T-helper 17 cell (primary cell): ENCODE measurements at places on chromosomes 3 and 15.

DNA sequence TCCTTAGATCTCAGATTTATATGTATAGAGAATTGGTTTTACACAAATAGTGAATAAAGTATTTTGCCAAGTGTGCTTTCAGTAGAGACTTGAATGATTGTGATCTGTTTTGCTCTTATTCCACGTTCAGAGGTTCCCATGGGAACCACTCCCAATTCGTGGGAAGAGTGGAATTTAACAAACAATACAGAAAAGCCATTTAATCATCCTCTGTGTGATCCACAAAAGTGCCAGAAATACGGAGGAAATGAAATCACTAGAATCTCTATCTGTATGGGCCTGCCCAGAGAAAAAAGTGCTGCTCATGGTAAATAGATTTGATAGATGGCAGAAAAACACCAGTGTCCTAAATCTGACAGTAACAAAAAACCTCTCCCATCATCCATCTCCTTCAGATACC, 56.0 kb downstream of the CNTN4 start:
- no peak for DNase-seq

DNA sequence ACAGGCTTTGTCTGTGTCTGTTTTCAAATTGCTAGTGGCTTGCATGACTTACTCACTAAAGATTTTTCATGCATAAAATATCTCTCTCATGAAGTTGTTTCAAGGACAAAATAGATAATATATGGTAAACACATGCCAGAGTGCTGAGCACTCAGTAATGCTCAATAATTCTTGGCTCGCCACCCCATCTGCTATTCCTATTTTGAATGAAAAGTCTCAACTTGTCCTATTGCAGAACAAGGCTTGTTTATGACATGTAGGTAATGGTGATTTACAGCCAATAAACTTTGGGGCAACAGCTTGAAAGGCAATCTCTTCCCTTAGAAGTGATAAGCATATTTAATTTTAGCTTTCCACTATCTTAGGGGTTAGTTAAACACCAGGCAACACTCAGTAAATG, 789.0 kb upstream of the ROBO1 start:
- no peak for DNase-seq

GRCh38 chr3:127490271-127491023, 100.1 kb downstream of the TPRA1 start:
- no peak for DNase-seq

DNA sequence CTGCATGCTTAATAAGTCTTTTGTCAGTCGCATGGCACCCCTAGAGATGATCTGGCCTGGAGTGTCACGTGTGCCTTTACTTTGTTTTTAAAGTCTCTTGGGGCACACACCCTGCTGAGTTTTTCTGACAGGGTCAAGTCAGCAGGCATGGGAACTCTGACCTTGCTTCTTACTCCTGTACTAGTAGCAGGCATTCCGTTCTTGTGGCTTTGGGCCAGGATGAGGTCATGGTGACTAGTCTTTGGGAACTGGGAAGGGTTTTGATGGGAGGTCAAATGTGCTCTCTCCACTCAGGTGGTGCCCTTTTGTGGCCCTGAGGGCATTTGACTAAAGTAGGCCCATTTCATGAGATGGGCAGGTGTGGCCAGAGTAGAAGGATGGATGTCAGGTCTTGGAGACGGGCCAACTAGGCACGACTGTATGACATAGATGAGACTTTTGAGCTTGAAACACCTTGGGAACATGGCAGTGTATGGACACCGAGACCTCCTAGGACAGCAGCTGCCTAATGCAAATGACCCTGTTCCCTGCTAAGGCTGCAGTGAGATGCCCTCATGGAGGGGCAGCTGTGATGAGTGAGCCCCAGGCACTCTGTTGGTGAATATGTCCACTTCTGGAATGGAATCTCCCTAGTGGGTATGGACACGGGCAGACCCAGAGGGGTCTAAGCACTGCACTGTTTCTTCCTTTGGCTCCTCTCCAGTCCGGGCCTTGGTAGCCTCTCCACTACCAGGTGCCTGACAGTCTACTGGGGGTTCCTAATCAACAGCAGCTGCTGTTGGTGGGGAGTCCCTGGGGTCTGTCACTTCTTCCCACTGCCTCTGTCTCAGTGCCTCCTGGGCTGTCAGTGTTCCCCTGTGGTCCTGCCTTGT, 16.4 kb downstream of the SRPRB start:
- DNase-seq = no peak

DNA sequence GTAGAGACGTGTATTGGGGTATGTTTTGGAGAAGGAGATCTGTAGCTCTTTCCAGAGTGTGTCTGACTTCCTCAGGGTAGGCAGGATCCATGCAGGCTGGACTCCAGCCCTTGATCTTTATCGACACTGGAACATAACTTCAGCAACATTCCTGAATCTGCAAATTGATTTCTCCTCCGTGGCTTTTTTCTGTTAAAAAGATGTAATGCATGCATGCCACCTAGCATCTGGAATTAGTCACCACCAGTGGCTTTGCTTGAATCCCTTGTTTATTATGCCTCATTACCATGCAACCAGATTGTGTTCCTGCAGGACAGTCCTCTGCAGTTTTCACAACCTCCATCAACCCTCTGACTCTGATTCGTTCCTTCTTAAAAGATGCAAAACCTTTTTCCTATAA, 86.1 kb downstream of the CCNL1 start:
- DNase-seq = no peak

- DNase-seq = no peak
These were observed 140.8 kb downstream of the TP63 start for GRCh38 chr3:189771842-189772450.

DNA sequence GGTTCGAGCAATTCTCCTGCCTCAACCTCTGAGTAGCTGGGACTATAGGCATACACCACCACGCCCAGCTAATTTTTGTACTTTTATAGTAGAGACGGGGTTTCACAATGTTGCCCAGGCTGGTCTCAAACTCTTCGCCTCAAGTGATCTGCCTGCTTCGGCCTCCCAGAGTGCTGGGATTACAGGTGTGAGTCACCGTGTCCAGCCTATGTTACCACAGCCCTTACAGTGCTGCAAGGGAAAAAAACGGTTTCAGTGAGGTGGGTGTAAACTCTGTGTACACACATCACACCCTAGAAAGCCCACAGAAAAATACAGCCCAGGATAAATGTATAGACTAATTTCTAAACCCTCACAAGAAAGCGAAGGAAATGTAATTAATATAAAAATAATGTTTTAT, 103.5 kb upstream of the AKAP13 start:
- DNase-seq = no peak

DNA sequence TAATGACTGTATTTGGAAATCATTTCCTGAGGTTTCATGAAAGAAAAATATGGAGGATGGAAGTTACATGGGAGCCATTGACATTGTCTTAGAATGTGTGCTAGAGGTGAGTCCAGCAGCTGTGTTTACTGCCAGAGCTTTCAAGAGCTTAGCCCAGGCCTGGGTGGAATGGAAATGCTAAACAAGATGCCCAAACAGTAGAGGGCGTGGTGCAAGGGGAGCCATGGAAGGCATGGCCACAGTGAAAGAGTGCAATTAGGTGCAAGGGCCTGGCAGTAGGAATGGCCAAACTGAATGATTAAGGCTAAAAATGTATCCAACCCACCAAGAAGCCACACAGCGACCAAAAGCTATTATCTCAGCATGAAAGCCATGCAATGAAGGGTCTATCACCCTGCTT, 257.7 kb upstream of the NR2F2 start:
- DNase-seq = no peak

- DNase-seq = no peak
These were observed 109.2 kb downstream of the LRRK1 start for GRCh38 chr15:101028321-101028720.

DNA sequence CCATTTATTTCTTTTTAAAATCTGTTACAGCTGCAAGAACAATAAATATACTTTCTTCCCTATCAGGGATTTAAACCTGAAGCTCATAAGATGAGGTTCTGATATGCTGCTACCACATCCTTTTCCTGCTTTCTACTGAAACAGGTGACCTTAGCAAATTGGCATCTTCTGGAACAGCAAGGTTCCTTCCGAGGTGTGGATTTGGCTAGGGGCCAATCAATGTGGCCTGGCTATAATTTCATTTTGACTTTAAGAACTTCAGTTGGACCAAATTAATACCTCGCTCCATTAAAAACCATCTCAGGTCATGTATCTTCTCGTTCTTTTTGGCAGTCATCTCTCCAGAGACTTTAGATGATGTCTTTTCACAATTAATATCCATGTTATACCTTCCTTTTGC, 53.4 kb upstream of the C3orf80 start:
- no peak for DNase-seq

GRCh38 chr3:183435661-183436060, 7.2 kb upstream of the MCF2L2 start:
- DNase-seq = no peak

DNA sequence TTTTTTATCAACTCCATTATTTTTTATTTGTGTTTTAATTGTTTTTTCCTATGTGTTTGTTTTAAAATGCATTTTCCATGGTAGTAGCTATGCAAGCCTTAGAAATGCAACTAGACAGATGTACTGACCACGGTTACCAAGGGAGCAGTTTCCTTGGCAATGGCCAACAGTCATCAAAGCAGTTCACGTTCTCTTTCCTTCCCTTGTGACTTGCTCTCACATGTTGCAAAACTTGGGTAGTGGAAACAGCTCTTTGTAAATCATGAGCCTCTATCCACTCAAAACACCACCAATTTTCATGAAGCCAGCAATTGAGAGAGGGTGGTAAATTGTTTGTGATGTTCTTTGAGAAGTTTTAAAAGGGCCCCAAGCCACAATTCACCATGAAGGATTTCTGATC, 499.4 kb upstream of the MDFIC2 start:
- no peak for DNase-seq

GRCh38 chr3:45781841-45782240, 14.5 kb downstream of the SLC6A20 start:
- DNase-seq = no peak

GRCh38 chr3:168585544-168585943, 489.8 kb upstream of the GOLIM4 start:
- DNase-seq = no peak

DNA sequence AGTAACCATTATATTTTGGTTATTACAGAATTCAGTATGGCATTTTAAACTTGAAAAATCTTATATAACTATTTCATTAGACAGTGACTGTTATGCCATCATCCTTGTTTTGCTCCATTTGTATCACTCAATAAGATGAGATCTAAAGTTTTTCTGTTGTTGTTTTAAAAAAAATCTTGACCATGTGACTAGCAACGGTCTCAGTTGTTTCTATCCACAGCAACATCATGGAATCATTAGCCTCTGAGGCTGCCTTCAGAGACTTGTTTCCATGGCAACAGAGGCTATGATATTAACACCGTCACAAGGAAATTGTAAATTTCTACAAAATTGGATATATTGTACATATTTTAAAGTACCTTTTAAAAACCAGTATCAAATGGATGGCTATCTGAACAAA, 129.8 kb downstream of the DLG1 start:
- no peak for DNase-seq

DNA sequence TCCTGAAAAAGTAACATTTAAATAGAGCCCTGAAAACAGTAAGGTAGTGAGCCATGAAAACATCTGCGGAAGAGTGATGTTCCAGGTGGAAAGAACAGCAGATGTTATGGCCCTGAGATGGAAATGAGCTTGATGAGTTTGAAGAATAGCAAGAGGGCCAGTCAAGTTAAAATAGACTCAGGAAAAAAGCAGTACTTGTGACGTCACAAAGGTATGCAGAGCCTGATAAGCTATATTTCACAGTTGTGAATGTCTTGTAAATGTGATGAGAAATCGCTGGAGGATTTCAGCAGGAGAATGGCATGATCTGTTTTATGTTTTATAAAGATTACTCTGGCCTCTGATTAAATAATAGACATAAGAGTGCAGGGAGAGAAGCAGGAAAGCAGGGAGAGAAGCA, 18.6 kb upstream of the SECISBP2L start:
- no peak for DNase-seq

DNA sequence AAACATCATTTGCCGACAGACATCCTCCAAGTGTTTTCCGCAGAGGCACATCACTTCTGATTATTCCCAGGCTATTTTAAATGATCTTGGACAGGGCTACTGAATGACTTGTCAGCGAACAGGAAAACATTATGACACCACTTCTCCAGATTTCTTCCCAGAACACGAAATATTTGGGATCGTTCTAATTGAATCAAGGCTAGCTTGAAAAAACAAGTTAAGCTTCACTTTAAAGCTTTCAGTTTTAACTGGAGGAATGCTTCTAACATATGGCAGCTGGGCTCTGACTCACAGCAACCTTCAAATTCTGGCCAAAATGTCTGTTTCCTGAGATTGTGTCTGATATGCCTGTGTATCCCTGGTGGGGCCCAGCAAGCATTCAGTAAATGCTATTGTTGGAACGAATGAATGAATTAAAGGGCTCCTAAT, 127.0 kb upstream of the ICE2 start:
- no peak for DNase-seq

GRCh38 chr15:83516935-83517334, 69.8 kb downstream of the SH3GL3 start:
- DNase-seq = no peak

DNA sequence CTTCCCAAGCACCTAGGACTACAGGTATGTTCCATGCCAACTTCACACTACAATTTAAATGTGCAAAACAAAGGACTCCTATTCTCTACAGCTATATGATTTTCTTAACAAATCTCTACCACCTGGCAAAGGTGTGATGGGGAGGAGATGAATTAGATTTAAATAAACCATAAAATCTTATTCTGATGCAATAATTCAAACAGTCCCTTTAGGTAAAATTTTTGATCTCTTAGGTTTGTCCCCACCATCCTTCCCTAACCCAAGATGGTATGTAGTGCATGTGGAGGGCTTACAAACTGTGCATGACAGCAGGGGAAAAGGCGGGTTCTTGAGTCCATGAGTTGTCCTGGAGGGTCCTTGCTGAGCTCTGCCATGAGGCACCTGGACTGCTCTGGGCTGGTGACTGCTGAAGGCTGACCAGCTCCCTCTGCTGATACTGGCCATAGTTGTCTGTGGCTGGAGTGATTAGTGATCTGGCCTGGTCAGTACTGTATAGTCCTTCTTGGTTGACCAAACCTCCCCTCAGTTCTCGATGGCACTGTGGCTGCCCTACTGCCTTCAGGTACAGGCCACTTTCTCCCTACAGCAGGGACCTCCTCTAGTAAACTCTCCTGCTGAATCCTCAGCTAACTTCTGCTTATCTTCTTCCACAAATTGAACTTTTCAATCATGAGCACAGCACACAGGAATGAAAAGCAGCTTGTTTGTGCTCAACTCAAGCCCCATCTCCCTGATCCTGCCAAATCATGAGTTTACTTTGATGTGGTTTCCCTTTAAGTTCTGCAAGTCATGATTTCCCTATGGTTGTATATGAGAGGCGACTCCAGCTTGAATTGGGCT, 30.1 kb downstream of the CFAP161 start:
- DNase-seq = no peak

DNA sequence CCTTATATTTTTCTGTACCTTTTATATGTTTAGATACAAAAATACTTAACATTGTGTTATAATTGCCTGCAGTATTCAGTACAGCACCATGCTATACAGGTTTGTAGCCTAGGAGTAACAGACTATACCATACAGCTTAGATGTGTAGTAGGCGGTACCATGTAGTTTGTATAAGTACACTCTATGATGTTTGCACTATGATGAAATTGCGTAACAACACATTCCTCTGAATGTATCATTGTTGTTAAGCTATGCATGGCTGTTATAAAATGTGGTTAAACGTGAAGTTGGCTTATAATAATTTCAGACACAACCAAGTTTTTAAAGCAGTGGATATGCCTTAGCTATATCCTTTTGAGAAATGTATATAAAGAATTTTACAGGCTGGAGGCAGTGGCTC, 328.3 kb downstream of the PLCL2 start:
- no peak for DNase-seq
